ENCODE measurements at places on chromosomes 7 and 10.

DNA sequence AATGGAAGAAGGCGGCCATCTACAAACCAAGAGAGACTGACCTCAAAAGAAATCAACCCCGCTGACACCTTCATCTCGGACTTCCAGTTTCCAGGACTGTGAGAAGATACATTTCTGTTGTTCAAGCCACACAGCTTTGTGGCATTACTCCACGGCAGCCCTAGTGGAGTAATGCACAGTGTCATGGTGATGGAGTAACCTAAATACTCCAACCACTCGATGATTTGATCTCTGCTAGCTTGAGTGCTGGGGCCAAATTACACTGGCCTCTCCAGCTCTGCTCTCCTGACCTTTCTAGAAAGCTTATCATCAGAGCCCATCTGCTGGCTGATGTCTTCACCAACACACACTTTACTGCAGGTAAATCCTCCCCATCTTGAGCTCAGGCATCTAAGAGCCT, 52.2 kb downstream of the GALNT17 start:
- no peak for DNase-seq

- no peak for DNase-seq
Measured at GRCh38 chr7:45718464-45719330, 144.5 kb downstream of the ADCY1 start.

- no peak for DNase-seq
Measured at GRCh38 chr10:3054851-3055199, 12.5 kb upstream of the PFKP start.

GRCh38 chr10:3908183-3908582, 123.2 kb upstream of the KLF6 start:
- DNase-seq: no peak

- DNase-seq: no peak
Measured at GRCh38 chr10:130787243-130787642, 524.3 kb downstream of the TCERG1L start.

- no peak for DNase-seq
Measured at GRCh38 chr10:88415533-88416130, 167.5 kb downstream of the RNLS start.

DNA sequence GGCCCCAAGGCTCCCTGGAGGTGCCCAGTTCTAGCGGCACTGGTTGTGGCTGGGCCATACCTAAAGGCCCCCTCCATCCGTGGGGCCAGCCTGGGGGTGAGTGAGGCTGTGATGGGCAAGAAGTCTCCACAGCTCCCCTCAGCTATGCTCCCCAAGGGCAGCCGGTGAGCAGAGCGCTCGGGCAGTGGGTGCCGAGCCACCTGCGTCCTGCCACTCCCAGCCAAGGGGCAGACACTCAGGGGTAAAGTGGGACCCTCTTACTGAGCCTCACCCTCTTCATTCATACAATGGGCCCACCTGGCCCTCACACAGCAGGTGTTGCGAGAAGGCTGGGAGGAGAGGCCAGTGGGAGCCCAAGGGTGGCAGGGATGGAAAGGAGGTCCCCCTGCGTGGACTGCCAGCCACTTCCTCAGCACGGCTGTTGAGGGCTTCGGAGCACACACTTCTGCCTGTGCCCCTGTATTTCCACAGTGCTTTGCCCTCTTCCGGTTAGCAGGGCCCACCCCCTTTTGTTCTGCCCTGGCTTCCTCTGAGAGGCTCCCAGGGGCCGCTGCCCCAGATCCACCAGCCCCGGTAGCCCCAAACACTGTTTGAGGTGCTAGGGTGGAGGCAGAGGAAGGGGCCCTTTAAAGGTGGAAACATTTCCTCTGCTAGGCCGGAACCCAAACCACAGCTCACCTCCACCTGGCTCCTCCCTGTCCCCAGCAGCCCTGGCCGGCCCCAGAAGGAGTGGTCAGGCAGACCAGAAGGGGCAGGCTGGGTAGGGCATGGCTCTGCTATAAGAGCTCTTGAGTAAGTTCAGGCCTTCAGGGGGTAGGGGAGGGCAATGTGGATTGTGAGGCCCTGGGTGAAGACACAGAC, 16.4 kb upstream of the C10orf105 start:
- DNase-seq: no peak

GRCh38 chr10:4137299-4137698, 352.3 kb upstream of the KLF6 start:
- DNase-seq: no peak

DNA sequence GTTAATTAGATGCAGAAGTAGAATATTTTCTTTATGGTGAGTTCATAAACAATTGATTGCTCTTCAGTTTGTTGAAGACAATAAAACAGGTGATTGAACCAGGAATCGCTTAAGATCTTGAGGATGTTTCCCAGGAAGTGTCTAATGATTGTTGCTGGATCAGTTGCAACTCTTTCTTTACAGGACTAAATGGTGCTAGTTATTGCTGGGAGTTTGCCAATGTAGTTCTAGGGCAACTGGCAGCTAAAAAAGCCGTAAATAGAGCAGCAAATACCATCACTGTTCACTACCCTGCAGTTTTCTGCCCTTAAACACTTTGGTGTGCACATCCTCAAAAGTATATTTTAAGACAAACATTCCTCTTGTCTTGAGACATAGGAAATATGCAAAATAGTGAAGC, 119.2 kb upstream of the ANK3 start:
- no peak for DNase-seq

DNA sequence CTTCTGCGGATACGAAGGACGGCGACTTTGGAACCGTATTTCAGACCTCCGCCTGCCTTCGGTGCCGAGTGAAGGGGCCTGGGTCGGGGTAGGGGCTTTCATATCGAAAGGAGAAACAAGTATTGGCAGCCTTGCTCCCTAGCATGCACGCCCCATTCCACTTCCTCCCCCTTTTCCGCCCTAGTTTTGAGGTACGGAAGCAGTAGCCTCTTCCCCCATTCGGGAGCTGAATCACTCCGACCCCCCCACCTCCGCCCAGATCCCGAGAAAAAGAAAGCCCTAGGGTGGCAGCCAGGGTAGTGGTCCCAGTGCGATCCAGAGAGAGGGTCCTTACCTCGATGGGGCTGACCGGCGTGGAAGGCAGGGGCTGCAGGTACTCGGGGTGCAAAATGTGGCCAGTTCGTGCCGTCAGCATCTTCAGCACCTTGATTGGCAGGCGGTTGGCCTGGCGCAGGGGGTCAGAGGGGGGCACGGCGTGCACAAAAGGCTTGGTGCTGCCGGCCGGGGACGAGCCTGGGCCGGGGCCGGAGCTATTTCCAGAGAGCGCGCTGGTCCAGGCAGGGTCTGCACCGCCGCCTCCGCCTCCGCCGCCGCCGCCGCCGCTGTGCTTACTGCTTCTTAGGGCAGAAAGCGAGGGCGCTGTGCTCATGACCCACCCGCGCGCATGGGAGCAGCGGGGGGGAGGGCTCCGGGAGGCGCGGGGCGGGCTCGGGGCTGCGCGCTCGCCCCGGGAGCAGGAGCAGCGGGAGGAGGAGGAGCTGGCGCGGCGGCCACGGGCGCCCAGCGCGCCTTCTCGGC, 594 bp downstream of the ZNF503 start:
- DNase-seq: no peak

GRCh38 chr10:963186-963585, 25.0 kb upstream of the GTPBP4 start:
- no peak for DNase-seq

- no peak for DNase-seq
Measured at GRCh38 chr10:66564287-66564686, 361.5 kb upstream of the LRRTM3 start.

GRCh38 chr7:129258649-129259389, 34.0 kb downstream of the AHCYL2 start:
- no peak for DNase-seq

DNA sequence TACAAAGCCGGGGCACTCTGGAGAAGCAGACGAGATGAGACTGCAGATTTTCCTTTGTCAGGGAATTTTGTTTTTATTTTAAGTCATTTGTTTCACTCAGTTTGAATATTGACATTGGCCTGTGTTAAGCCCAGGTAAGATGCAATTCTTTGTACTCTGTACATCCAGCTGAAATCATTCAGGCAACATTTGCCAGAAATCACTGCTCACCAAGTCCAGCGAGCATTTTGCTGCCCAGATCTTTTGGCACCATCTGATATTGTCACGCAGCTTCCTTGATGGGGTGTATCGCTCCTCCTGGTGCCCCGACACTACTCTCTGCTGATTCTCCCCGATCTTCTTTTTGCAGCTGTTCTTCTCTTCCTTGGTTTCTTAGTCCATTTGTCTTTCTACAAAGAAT, 261.7 kb downstream of the GALNT17 start:
- no peak for DNase-seq

DNA sequence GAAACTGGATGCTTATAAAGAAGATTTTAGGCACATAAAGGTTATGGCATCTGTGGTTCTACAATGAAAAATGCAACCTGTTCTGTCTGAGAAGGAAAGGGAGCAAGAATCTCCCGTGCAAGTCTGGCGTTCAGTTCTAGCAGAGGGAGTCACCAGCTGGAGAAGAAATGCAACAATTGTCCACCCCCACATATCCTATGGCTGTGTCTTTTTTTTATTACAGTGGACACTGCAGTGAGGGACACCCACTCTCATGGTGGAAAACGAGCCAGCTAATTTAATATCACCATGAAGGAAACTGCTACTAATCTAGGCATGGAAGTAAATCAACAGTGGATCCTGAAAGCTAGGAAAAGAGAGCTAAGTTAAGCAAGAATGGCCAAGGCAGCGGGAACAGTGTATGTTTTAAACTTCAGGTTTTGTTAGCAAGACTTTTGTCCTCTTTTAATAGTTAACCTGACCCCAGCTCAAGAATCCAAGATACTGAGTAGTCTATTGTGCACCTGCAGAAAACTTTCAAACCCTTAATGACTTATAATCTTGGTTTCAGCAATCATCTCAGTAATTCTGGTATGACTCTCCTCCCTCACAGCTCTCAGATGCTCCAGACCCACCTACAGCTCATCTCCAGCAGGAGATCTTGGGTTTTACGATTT, 149.3 kb downstream of the FGFR2 start:
- no peak for DNase-seq

- no peak for DNase-seq
Measured at GRCh38 chr7:106258789-106259188, 26.0 kb downstream of the NAMPT start.

GRCh38 chr10:15141136-15142054, 27.1 kb downstream of the NMT2 start:
- DNase-seq: no peak

GRCh38 chr10:105070952-105071351, 429.9 kb downstream of the SORCS3 start:
- DNase-seq: no peak

DNA sequence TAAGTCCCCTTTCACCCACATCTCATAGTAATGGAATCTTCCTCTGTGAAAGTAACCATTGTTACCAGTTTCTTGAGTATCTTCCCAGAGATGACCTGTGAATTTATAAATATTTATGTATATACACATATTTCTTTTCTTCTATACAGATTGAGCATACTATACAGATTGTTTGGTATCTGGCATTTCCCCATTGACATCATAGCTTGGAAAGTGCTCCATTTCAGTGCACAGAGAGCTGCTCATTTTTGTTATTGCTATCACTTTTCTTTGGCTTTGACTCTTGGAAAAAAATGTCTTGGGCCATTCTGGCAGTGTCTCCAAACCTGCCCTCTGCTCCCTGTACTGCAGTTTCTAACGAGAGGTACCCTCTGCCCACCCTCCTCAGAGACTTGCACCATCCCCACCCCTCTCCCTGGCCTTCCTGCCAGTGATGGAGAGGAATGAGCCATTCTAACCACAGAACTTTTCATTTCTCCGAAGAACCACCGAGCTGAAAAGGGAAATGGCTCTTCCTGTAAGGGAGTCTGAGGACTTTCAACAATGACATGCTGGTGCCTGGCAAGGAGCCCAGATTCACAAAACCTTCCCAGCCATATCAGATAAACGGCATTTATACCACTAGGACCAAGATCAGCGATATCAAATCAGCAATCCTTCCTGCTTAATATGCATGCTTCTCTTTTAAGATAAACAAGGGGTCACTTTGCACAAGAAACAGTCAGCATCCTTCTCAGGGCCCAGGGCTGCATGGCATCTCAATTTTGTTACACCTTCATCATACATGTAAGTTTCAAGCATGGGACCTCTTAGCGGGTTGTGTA, 19.7 kb upstream of the CCSER2 start:
- DNase-seq: no peak

- no peak for DNase-seq
Measured at GRCh38 chr7:12929476-12930140, 242.2 kb downstream of the ARL4A start.

GRCh38 chr7:18499407-18500177, 4.0 kb downstream of the HDAC9 start:
- DNase-seq: no peak

DNA sequence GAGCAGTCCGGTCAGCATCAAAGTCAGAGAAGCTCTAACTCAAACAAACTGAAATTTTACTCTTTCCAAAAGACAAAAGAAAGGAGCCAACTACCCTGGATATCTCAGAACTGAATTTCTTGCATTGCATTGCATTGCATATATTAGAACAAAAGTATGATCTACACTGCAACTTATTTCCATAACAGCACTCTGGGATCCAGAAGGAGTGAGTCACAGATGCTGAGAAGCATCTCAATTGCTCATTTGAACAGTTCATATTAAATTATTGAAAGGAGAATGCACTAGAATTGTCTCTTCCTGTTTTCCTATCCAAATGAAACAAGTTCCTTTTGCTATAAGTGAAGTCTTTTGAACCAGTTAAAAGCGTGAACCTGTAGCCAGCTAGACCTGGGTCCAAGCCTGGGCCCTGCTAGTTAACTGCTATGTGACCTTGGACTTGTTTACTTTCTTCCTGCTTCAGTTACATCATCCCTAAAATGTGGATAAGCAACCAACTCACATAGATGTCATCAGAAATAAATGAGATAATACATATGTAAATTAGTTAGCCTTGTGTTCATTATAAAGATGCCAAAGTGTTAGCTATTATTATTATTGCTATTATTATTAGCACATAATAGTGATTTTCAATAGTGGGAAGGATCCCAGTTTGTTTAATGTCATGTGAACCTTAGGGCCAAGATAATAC, 184.1 kb downstream of the CREB5 start:
- DNase-seq: no peak

- no peak for DNase-seq
Measured at GRCh38 chr7:143375298-143376034, 5.7 kb upstream of the ZYX start.

GRCh38 chr10:87585565-87586514, 73.8 kb upstream of the PAPSS2 start:
- no peak for DNase-seq

DNA sequence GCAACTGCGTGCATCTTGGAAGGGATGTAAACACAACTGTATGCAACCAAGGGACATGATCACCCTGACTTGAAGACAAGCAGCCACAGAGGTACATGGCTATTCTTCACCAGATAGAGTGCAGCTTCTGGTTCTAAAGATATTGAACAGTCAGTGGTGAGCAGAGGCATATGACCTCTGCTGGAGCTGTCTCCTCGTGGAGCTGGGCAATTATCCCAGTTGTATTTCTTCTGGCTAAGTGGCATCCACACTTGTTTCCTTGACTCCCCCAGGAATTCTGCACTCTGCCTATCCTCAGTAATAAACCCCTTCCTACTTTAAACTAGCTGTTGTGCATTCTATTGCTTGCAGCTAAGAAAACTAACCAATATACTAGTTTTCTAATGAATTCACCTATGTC, 216.8 kb downstream of the THSD7A start:
- DNase-seq: no peak

GRCh38 chr7:137572056-137572784, 228.7 kb upstream of the PTN start:
- DNase-seq: no peak

All from activated T-cell treated with anti-CD3 and anti-CD28 coated beads for 1 hour (primary cell).